ENCODE measurements at places on chromosomes 11 and 22. TPM values are rescaled to one million over a fixed set of nuclear protein-coding genes. Genes with fewer than 3 reads are reported as not detected.

GRCh38 chr11:48036011-48036410 is 55.7 kb downstream of the PTPRJ start:
- no peak overlapping the region for H3K4me3 ChIP-seq
- H3K4me1 ChIP-seq: peaks cover 2% of the 10 kb centered on the region
- DNase-seq: no peak
- no peaks in the 10 kb centered on the region for H3K27me3 ChIP-seq

- no peaks in the 10 kb centered on the region for H3K4me1 ChIP-seq
- H3K36me3 ChIP-seq: no peaks in the 10 kb centered on the region
- no peak overlapping the region for H3K4me3 ChIP-seq
- no peak overlapping the region for H3K27ac ChIP-seq
Measured at GRCh38 chr11:76263657-76264056, 57.4 kb upstream of the WNT11 start.

- DNase-seq: no peak
- H3K36me3 ChIP-seq: no peaks in the 10 kb centered on the region
- H3K27me3 ChIP-seq: no peaks in the 10 kb centered on the region
- no peak overlapping the region for H3K4me3 ChIP-seq
- peaks cover 23% of the 10 kb centered on the region for H3K4me1 ChIP-seq
Measured at GRCh38 chr11:3223932-3224381, 5.3 kb upstream of the MRGPRG start.

Gene HEPN1
- not detected for total RNA-seq

Gene CARNS1
- 1.1 TPM for total RNA-seq

GRCh38 chr22:46405901-46406300 is 70.4 kb downstream of the TRMU start:
- H3K36me3 ChIP-seq: no peaks in the 10 kb centered on the region
- no peak for DNase-seq
- no peak overlapping the region for H3K4me3 ChIP-seq

Gene RGL4
- not detected for total RNA-seq

DNA sequence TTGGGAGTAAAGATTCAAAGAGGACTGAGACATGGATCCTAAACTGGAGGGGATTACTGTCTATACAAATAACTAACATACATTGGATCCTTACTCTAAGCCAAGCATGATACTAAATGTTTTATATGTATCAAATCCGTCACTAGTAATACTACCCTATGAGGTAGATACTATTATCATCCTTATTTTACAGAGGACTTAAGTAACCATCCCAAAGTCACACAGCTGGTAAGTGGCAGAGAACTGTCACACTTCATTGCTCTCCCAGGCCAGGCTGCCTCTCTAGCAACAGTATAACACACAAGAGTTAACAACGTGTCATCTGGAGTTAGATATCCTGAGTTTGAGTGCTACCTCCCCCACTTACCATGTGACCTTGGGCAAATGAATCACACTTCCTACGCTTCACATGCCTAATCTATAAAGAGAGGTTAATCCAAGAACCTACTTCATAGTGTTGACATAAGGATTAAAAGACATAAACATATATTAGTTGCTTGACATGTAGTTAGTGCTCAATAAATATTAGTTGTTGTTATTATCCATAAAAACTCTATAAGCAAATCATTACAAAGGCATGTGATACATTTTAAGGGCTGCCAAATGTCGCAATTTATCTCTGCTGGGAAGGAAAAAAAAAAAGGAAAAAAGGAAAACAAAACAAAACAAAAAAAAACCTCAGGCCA is 33.8 kb upstream of the SPON1 start:
- no peaks in the 10 kb centered on the region for H3K36me3 ChIP-seq
- no peak overlapping the region for H3K4me3 ChIP-seq
- no peak overlapping the region for H3K27ac ChIP-seq
- no peaks in the 10 kb centered on the region for H3K27me3 ChIP-seq
- no peaks in the 10 kb centered on the region for H3K4me1 ChIP-seq
- no peak for DNase-seq

Gene CCDC157
- total RNA-seq: 4.1 TPM

- H3K36me3 ChIP-seq: no peaks in the 10 kb centered on the region
- no peak for DNase-seq
- H3K4me3 ChIP-seq: no peak overlapping the region
Measured at GRCh38 chr22:23570681-23571080, 9.4 kb downstream of the IGLL1 start.

DNA sequence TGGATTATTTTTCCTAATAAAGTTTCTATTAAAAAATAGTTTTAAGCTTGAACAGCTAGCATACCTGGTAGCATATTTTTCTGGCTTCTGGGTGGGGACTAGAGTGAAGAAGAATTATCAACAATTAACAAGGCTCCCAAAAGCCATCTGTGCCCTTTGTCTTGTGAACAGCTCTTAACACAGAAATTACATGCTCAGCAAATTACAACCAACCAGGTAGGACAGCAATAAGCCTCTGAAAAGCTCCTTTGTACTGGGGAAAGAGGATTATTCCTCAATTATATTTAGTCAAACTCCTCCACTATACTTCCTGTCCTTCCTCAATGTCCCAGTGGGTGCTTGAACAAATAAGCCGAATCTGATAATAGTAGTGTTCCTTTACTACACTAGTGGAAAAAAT is 162.8 kb downstream of the RAB38 start:
- no peak for DNase-seq
- no peak overlapping the region for H3K4me3 ChIP-seq
- H3K27ac ChIP-seq: no peak overlapping the region
- no peaks in the 10 kb centered on the region for H3K4me1 ChIP-seq

GRCh38 chr11:107017433-107018218 is 650 bp downstream of the GUCY1A2 start:
- no peaks in the 10 kb centered on the region for H3K36me3 ChIP-seq
- peak overlapping the region; percentile 48 for H3K4me3 ChIP-seq
- H3K27ac ChIP-seq: no peak overlapping the region
- peaks cover 14% of the 10 kb centered on the region for H3K27me3 ChIP-seq
- no peaks in the 10 kb centered on the region for H3K4me1 ChIP-seq

- H3K27me3 ChIP-seq: no peaks in the 10 kb centered on the region
- H3K27ac ChIP-seq: no peak overlapping the region
- DNase-seq: no peak
Measured at GRCh38 chr11:9689721-9690120, 25.8 kb downstream of the SWAP70 start.

DNA sequence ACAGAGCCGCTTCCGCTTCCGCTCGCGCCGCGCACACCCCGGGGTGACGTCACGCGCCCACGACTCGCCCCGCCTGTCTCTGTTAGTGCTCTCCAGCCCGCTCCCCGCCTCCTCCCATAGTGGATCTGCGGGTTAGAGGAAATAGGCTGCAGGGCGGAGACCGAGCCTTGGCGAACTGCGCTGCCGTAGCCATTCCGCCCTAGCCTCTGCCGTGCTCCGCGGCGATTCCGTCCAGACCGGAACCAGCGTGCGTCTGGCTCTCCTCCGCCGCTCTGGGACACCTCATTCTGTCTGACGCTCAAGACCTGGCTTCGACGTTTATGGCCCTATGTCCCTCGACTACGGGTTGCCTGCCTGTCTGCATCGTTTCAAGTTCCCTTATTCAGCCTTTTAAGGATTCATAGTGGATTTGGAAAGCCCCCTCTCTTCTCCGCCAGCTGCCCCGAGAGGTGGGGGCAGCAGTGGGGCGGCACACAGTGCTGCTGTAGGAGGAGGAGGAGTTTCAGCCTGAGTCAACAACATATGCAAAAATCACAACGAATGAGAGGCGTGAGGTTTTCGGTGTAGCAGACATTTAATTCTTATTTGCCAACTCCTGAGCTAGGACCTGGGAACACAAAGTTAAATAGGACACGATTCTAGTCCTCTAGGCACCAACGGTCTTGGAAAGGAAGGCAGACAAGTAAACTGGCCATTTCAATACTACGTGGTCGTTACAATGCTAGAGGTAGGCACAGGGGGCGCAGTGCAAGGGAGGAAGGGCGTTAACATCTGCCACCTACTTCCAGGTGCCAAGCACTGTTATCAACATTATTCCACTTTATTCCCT is at the start of gene TAF10:
TAF10 (minus strand) TSS at position 4 of the 829 bp plus-strand sequence. CDS start 27 bp downstream, outside the sequence.
- peak within 1 kb of the TSS; percentile 76 for H3K4me3 ChIP-seq
- no peaks in the 10 kb centered on the region for H3K4me1 ChIP-seq
- H3K27me3 ChIP-seq: no peaks in the 10 kb centered on the region
- H3K27ac ChIP-seq: peak within 1 kb of the TSS; percentile 94

- DNase-seq: no peak
- H3K36me3 ChIP-seq: no peaks in the 10 kb centered on the region
- H3K27ac ChIP-seq: no peak overlapping the region
- H3K4me3 ChIP-seq: no peak overlapping the region
Measured at GRCh38 chr11:85756401-85757200, 54.3 kb downstream of the SYTL2 start.

GRCh38 chr11:129141748-129142523 is 50.2 kb downstream of the ARHGAP32 start:
- no peak for DNase-seq
- no peak overlapping the region for H3K4me3 ChIP-seq

Gene CDC42EP2
- total RNA-seq: 11.7 TPM

DNA sequence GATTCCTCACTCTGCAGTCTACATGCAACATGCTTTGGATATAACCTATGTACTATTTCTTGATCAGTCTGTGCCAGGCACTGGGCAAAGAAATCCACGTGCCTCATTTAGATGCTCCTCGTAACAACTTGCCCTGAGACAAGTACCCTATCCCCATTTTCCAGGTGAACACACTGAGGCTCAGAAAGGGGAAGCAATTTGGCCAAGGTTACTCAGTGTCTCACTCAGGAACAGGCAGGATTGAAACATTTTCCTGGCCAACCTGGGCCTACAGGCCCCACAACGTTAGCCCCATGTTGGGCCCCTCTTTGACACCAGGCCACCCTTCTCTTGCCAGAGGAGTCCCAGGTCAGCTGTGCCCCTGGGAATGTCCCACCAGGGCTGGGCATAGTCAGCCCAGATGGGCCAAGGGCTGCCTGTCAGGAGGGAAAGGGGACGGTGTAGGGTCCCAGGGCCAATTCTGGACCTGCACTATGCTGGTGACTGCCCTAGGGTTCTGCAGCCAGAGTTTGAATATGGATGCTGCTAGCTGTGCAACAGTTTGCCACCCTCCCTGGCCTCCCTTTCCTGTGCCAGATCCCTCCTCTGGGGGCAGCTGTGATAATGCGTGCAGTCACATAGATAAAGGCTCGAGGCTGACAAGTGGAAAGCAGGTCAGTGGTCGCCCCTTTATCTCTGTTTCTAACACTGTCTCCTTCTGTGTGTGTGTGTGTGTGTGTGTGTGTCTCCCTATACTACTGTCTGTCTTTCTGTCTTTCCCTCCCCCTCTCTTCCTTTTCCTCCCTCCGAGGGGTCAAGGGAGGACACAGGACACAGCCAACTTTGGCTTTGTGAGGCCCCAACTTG is 10.4 kb upstream of the EMID1 start:
- no peak overlapping the region for H3K27ac ChIP-seq
- DNase-seq: no peak
- H3K4me3 ChIP-seq: no peak overlapping the region
- no peaks in the 10 kb centered on the region for H3K4me1 ChIP-seq

Gene ZNRF3
- total RNA-seq: 20.6 TPM

DNA sequence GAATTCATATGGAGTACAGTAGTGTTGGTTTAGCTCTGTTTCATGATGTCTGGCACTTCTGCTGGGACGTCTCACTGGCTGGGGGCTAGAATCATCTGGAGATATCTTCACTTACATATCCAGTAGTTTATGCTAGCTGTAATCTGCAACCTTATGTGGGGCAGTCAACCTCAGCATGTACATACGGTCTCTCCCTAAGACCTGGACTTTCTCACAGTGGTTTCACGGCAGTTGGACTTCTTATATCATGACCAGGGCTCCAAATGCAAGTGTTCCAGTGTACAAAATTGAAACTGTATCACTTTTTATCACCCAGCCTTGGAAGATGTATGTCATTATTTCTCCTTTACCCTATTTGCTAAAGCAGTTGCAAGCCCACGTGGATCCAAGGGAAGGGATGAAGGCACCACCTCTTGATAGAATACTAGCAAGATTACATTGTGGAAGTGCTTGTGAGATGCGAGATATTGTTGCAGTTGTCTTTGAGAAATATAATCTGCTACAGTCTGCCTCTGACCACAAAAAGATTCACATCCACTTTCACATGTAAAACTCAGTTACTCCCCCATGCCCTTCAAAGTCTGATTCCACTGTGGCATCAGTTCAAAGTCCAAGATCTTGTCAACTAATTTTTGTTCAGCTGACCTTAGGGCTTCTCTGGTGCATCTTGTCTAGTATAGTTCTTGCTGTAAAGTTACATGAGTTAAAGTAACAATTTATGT is 316.6 kb upstream of the NCAM1 start:
- no peak for DNase-seq
- no peaks in the 10 kb centered on the region for H3K36me3 ChIP-seq

Gene SLC7A4
- 0.27 TPM for total RNA-seq

- no peaks in the 10 kb centered on the region for H3K27me3 ChIP-seq
- H3K27ac ChIP-seq: no peak overlapping the region
Measured at GRCh38 chr11:112842151-112842550, 119.1 kb upstream of the NCAM1 start.

DNA sequence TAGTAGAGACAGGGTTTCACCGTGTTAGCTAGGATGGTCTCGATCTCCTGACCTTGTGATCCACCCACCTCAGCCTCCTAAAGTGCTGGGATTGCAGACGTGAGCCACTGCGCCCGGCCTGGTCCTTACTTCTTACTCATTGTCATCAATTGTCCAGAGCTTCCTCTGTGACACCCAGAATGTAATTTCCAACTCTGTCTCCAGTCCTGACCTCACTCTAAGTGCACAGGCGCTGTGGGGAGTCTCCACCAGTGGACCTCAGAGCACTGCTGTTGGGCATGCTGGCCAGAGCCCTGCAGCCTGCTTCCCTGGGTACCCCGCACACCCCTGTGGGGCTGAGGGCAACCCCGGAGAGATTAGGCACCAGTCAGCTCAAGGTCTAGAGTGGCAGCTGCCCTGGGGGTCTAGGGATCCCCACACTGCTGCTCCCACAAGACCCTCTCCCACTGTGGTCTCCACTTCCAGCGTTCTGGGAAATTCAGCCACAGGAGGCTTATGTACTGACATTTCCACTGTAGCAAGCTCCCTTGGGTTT is 1140.3 kb downstream of the TBC1D22A start:
- no peaks in the 10 kb centered on the region for H3K27me3 ChIP-seq
- no peaks in the 10 kb centered on the region for H3K4me1 ChIP-seq
- no peak for DNase-seq
- H3K4me3 ChIP-seq: no peak overlapping the region

GRCh38 chr22:23068096-23068831 is 2.1 kb upstream of the GNAZ start:
- peaks cover 6% of the 10 kb centered on the region for H3K27me3 ChIP-seq
- H3K4me3 ChIP-seq: no peak overlapping the region
- no peaks in the 10 kb centered on the region for H3K36me3 ChIP-seq
- H3K4me1 ChIP-seq: peaks cover 5% of the 10 kb centered on the region
- DNase-seq: no peak

GRCh38 chr11:91871791-91872190 is 352.8 kb upstream of the FAT3 start:
- H3K36me3 ChIP-seq: no peaks in the 10 kb centered on the region
- no peaks in the 10 kb centered on the region for H3K27me3 ChIP-seq
- no peak for DNase-seq
- no peak overlapping the region for H3K27ac ChIP-seq

- H3K4me3 ChIP-seq: no peak overlapping the region
- no peaks in the 10 kb centered on the region for H3K27me3 ChIP-seq
- DNase-seq: no peak
- no peaks in the 10 kb centered on the region for H3K36me3 ChIP-seq
- no peak overlapping the region for H3K27ac ChIP-seq
- no peaks in the 10 kb centered on the region for H3K4me1 ChIP-seq
Measured at GRCh38 chr11:58999291-58999680, 60.0 kb downstream of the GLYATL1 start.

Gene TUBA8
- total RNA-seq: 1.0 TPM
